ENCODE measurements at places on chromosomes 13 and 19.

DNA sequence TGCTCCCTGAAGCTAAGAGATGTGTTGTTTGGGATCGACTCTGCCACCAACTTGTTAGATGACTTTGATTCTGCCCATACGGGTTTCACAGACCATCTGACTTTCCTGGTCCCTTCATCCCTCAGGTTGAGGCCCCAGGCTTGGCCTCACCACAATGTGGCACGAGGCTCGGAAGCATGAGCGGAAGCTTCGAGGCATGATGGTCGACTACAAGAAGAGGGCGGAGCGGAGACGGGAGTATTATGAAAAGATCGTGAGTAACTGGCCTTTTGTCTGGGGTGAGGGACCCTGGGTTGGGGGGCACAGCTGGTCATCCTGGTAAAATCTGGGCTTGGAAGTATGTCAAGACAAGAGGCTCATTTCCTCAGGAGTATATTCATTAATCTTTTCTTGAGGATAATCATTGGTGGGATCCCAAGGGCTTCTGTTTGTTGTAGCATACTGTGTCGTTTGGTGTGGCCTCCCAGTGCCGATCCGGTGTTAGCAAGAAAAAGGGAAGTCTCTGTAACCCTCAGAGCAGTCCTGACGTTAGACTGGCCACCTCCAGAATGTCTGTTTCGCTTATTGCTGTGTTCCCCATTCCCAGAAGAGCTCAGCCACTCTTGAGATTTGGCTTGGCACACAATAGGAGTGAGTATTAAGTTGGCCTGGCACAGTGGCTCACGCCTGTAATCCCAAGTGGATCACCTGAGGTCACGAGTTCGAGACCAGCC is 1.4 kb downstream of the CLASRP start:
- no peak for DNase-seq

DNA sequence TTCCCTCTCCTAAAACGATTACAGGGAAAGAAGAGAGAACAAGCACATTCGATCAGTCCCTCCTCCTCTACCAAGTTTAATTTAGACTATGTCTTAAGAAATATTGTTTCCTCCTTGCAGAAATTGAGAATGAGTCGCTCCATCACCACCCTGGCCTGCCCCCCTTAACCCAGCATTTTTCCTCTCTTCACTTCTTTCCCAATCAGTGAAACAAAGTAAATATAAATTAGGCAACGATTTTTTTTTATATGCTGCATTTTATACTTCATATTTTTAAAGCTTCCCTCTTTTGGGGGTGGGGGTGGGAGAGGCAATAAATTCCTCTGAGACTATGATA is 300.0 kb downstream of the SPRY2 start:
- no peak for DNase-seq

DNA sequence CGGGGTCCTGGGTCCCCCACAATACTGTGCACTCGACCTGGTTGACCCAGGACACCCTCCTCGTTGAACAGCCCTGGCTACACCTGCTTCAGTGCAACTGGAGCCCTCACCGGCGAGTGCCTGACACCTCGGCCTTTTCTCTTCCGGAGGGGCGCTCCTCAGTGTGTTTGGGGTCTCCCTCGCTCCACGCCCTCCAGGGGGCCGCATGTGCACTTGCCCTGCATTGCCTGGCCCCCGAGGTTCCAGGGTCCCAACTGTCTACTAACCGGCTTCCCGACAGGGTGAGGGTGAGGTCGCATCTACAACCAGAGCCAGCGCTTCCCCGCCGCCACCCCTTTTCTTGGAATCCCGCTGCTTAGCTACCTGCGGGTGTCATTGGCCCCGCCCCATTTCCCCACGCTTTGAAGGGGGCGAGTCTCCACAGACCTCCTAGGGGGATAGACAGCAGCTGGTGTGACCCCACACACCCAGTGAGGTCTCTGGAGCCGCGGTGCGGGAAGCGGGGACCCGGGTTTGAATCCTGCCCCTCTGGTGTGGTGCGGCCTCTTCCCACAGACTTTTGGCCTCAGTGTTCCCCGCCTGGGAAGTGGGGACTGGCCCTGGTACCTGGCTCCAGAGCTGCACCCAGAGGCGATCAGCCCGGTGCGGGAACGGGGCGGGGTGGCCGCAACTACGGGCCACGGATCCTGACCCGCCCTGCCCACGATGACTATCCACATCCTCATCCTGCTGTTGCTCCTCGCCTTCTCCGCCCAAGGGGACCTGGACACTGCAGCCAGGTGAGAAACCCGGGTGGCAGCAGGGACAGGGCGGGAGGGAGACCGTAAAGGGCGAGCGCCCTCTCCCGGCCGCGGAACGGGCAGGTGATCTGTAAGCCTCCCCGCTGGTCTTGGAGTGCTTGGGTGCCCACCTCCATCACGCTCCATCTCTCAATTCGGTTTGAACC is at the start of gene ADM5:
Gene ADM5, plus strand, starts transcription at position 462 of the 946 bp plus-strand sequence. Its CDS starts 244 bp downstream, at position 706.
- DNase-seq, result no peak

DNA sequence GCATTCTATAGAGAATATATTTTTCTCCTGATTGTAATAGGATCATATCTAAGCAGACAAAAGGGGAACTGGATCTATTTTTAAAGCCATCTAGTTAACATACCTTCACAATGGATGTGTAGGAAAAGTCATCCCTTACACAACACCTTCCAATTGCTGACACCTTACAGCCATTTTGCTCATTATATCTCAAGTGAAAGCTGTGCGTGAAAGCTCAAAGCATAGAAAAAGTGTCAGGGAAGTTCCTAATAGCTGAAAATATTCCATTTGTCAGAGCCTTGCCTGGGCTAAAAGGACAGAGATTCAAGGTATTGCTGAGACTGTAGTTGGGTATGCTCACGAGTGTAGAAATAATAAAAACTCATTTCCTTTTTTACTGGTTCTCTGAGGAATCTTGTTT is 340.6 kb upstream of the KLHL1 start:
- no peak for DNase-seq

DNA sequence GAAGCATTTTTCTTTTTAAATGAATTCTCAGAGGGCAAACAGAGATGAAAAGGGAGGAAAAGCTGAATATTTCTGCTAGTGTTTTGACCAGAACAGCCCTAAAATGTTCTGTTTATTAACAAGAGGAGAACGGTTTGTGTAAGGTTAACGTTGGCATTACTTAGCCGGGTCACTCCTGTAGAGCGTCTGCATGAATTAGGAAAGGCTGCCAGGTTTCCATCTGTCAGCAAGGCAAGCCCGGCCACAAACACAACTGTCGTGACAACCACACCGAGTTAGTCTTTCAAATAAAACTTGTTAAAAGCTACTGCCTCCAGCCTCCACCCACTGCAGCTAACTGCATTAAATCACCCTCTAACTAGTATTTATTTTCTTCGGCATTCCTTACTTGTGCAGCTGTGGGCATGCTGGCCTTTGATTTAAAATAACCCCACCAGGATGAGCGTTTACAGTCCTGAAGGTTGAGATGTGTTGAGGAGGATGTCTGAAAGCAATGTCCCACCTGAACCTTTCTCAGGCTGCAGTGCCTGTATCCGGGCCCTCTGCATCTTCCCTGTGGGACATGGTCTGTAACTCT is 527.9 kb downstream of the FGF9 start:
- DNase-seq, result no peak

GRCh38 chr19:50184196-50184595 is 19.2 kb upstream of the MYH14 start:
- no peak for DNase-seq

- DNase-seq, result no peak
Measured at GRCh38 chr13:51603716-51604115, 19.5 kb downstream of the WDFY2 start.

DNA sequence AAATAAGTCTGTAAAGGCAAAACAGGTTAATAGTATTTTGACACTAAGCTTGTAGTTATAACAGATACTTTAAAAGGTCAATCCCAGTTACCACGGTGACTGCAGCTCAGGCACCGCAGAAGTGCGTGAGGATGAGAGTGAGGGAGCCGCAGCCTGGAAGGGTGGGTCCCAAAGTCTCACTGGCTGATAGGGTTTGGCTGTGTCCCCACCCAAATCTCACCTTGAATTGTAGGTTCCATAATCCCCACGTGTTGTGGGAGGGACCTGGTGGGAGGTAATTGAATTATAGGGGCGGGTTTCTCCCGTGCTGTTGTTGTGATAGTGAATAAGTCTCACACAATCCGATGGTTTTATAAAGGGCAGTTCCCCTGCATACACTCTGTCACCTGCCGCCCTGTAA is 40.0 kb upstream of the GAS6 start:
- no peak for DNase-seq

DNA sequence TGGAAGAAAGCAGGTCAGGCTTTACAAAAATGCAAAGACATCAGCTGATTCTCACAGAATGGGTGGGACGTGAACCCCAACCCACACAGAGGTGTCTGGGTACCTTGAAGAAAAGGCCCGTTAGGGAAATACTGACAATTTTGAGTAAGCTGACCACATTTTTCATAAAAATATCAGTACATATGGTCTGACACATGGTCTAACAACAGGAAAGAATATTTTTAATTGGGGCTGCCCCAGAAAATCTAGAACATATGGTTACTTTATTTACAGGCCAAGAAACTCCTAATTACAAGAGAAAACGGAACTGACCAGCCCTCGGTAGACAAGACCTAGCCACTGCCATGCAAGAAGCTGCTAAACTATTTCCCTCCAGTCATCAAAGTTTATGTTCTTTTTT is 48.7 kb upstream of the ITM2B start:
- no peak for DNase-seq

DNA sequence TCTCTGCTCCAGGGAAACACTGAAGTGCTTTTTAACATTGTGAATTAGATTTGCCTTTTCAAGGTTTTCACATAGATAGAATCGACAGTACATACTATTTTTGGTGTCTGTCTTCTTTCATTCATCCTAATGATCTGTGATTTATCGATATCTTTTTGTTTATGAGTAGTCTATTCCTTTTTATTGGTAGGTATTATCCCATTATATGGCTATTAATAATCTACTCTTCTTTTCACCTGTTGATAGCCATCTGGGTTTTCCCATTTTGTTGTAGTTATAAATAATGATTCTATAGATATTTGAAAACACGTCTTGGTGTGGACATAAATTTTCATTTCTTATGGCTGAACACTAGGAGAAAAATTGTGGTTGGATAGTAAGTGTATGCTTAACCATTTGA is 262.6 kb downstream of the MAB21L1 start:
- DNase-seq, result no peak

DNA sequence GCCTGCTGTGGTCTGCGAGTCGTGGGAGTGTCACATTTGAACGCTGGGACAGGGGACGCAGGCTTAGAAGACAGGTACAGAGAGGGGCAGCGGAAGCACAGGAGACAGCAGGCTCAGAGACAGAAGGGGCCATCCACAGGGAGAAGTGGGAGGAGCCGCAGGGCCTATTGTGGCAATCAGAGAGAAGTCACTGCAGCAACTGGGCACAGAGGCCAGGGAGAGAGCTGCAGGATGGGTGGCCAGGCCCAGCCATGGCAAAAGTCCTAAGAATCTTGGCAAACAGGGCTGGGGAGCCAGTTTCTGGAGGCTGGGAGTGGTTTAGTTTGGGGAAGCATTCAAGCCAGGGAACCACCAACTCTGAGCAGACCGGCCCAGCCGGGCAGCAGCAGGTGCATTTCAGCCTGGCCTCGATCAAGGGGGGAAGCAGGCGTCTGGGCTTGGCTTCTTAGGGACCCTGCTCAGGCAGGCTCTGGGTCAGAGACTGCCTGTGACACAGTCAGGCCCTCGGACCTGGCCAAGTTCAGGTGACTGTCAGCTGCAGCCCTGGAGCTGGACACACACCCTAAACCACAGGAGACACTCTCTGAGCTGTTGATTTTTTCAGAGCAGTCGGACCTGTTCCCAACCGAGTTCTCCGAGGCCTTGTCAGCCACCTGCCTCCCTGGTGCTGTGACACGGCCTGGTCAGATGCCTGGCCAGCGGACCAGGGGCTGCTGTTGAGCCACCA is 11.8 kb downstream of the SH3GL1 start:
- DNase-seq, result no peak

- DNase-seq, result no peak
Measured at GRCh38 chr13:29101905-29102304, 281.8 kb downstream of the MTUS2 start.

DNA sequence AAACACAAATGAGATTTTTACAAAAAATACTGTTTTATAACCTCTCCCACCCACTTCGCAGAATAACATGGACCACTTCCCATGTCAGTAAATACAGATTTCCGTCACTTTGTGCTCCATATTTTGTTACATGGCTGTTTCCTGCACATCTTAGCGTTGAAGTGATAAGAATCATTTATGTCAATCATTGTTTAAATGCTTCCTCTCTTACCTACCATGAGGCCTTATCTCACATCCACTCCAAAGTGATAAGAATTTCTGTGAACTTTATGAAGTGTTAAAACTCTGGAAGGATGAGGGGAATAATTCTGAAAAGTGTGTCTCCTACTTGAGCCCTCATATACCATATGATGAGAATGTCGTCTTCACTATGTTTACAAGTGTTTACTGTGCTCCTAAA is 36.6 kb upstream of the IL17D start:
- DNase-seq, result no peak

DNA sequence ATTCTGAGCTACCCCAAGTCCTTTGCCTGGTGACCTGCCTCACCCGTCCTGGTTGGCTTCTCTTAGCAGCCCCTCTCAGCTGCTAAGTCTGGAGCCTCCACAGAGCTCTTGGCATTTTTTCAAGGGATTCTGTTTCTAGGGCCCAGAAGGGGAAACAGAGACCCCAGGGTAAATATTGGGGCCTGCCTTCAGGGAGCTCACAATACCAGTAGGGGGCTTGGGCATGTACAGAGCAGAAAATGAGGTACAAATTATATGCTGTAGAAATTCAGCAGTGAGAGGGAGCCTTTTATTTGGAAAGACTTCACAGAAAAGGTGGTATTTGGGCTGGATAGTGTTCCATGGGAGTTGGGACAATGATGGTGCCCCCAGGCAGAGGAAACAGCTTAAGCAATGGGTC is 3.7 kb downstream of the SAMD4B start:
- DNase-seq, result no peak

- DNase-seq, result no peak
Measured at GRCh38 chr19:485077-485476, 11.2 kb upstream of the MADCAM1 start.

- DNase-seq, result peak; percentile 58
Measured at GRCh38 chr19:3047496-3048189, 14.7 kb downstream of the TLE5 start.
